ENCODE measurements at places on chromosomes 6 and 20. TPM values are rescaled to one million over a fixed set of nuclear protein-coding genes. Genes with fewer than 3 reads are reported as not detected.

GRCh38 chr6:13292774-13293173 lies 35.6 kb downstream of the TBC1D7 start:
- DNase-seq = no peak

- no peak for DNase-seq
Measured at GRCh38 chr6:160679402-160679769, 15.3 kb upstream of the LPA start.

GRCh38 chr6:410555-411395 lies 19.2 kb downstream of the IRF4 start:
- no peak for DNase-seq

DNA sequence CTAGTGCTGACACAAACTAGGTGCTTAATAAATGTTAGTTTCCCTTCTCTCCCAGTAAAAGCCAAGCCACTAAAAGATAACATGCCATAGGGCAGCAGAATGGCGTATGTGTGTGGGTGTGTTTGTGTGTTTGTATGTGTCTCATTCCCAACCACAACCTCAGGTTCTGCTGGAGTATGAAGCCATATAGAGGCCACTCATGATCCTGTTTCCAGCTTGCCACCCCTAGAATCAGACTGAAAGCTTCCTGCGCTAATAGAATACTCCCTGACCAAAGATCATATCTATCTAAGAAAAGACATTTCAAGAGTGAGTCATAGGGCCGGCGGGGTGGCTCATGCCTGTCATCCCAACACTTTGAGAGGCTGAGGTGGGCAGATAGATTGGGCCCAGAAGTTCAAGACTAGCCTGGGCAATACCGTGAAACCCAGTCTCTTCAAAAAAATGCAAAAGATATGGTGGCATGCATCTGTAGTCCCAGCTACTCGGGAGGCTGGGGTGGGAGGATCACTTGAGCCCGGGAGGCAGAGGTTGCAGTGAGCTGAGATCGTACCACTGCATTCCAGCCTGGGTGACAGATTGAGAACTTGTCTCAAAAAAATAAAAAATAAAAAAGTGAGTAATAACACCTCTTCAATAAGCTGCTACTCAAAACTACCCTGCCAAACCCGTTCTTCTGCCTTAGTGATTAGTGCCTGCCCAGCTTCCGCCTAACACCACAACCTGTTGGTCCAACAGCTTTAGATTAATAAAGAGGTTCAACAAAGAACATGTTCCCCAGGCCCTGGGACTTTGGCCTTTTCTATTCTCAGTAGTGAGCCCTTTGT lies 11.8 kb upstream of the SNRPC start:
- DNase-seq = no peak

GRCh38 chr20:38680500-38681306 lies 43.6 kb upstream of the SLC32A1 start:
- DNase-seq = no peak

The PDYN gene
- polyA plus RNA-seq = not detected

DNA sequence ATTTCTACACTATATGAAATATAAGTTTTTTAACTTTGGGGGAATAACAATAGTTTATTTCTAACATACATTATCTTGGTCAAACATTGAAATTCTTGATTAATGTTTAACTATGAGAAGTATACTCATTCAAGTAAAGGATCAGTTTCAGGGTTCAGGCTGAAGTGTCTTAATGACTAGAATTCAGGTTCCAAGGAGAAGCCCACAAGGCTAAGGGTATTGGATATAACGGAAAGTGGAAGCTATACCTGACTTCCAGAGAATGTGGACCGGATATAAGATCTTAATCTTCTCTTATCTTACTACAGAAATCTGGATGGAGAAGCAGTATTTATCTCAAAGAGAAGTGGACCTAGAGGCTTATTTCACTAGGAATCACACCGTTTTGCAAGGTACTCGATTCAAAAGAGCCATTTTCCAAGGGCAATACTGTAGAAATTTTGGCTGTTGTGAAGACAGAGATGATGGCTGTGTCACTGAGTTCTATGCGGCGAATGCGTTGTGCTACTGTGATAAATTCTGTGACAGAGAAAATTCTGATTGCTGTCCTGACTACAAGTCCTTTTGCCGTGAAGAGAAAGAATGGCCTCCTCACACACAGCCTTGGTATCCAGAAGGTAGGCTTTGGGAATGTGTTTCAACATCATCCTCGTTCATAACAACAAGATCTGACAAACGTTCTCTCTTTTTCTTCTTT lies at the start of gene TINAG:
Gene TINAG (plus strand): TSS at position 153 of the 697 bp plus-strand sequence. CDS start 110 bp downstream, at position 263.
- DNase-seq = no peak
